ENCODE measurements at places on chromosomes 6 and 20.

DNA sequence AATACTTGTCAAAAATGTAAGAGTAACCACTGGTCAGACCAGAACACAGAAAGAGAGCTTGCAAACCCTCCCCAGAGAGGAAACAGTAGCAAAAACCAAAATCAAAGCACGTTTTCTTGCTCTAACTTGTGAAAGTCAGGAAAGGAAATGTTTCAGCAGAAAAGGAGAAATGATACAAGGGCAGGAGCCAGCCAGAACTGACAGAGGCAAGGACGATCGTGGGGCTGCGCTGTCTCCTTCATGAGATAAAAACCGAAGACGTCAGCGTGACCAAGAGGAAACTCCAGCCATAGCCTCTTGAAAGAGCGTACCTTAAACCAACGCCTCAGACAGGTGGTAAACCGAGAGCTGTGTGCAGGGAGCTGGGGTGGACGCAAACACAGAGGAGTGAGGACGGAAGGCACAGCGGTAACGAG, 27.5 kb downstream of the LAMA5 start:
- no peak for DNase-seq

DNA sequence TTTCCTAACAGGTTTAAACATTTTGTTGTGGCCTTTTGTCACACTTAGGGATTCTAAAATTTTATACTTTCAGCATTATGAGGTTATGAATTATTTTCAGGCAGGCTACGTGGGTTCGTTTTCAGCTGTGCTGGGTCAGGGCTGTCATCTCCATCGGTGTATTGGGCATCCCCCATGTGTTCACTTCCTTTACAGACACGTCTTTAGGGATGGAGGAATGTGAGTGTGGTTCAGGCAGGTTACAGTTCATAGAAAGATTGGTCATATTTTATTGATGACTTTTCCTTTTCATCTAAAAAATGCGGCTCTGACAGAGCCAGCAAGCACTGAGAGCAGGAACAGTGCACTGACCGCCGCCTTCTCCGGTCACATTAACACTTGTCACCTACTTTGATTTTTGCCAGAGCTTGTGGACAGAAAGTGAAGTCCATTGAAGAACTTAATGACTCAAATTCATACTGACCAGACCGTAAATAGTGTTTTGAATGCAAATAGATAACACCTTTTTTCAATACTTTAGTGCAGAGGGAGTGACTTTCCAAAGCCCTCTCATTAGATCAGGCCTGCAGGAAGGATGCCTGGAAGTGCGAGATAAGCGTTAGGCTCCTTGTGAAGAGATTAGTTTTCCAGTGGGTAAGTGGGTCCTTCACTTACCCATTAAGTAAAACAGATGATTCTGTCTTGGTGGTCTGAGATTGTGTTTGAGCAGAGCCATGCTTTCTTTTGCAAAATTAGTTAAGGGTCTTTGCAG, 113.1 kb downstream of the TIAM2 start:
- DNase-seq: no peak

- DNase-seq: no peak
These were observed 107.7 kb upstream of the FOXC1 start for GRCh38 chr6:1502041-1502440.

DNA sequence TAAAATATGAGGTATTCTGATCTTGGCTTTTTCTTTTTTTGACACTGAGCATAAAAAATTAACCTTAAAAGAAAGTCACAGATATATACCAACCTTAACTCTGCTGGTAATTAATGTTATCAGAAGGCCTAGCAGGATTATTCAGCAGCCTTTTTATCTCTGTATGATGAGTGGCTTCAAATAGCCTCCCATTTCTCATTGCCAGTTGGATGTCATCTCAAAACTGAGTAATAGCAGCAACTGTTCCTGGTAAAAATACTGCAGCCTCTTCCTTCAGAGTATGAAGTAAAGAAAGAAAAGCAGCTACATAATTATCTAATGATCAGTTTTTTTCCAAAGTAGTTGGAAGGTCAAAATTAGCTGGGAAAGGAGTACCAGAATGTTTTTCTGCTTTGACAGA, 24.9 kb upstream of the HDGFL1 start:
- DNase-seq: no peak

GRCh38 chr6:18219591-18219990, 44.7 kb downstream of the DEK start:
- no peak for DNase-seq

- DNase-seq: no peak
These were observed 13.8 kb upstream of the FUCA2 start for GRCh38 chr6:143525356-143525755.

- no peak for DNase-seq
These were observed 126.3 kb downstream of the TOX2 start for GRCh38 chr20:44041001-44041400.

DNA sequence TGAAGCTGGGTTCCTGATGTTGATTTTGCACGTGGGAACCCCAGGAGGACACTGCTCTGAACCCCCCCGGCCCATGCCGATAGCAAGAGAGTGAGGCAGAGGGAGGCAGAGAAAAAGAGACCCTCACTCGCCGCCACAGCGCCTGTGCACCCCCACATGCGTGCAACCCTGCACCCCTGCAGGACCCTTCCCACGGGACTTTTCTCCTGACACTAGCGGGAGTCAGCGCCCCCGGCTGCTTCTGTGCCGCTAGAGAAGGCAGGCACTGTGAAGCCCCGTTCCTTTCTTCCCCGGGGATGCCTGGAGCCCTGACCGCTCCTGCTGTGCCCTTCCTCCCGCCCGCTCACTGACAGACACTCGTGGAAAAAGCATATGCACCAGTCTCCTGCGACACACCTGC, 67.4 kb downstream of the GMPR start:
- no peak for DNase-seq

DNA sequence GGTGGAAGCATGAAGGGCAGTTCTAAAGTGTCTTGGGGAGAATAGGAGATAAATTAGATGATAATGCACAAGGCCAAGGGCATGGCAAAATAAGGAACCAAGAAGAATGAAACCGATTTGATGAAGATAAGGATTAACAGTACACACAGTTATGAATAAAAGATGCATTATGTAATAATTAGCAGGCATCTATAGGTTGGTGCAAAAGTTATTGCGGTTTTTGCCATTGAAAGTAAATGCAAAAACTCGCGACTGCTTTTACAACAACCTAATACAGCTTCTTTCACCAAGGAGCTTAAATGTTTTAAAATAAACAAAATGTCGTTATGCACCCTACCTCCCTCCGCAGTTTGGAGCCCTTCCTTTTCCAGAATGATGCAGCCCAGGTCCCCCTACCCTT, 29.0 kb downstream of the MAS1 start:
- no peak for DNase-seq

DNA sequence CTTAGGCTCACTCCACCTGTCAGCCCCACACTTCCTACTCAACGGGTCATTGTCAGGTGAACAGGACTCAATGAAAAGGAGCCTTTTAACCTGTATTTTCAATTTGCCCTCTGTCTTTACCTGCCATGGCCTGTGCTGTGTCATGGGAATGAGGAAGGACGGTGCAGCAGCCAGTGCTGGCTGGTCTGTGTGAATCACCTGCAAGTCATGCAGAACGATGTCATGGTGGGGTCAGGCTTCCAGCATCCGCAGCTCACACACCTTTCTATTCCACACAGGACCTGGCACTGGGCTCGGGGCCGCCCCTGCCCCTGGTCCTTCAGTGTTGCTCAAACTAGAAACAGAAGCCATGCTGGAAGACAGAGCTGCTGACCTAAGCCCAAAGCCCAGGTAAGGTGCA, 188.7 kb upstream of the GMDS start:
- no peak for DNase-seq

DNA sequence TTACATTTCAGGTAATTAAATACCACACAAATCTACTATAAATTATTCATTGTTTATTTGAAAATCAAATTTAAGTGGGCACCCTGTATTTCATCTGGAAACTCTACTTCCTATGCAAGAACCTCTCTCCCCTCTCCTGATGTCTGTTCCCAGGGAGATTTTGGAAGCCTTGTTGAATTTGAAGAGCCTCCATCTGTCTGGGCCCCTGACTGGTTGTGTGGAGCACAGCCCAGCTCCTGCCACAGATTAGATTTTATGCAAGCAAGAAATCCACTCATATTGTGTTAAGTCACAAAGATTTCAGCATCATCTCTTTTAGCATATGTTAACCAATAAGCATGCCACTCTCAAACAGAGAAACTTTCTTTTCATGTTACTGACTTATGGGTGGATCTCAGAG, 451.2 kb downstream of the TFAP2B start:
- DNase-seq: no peak

GRCh38 chr6:149567945-149568585, 1.9 kb downstream of the GINM1 start:
- no peak for DNase-seq

DNA sequence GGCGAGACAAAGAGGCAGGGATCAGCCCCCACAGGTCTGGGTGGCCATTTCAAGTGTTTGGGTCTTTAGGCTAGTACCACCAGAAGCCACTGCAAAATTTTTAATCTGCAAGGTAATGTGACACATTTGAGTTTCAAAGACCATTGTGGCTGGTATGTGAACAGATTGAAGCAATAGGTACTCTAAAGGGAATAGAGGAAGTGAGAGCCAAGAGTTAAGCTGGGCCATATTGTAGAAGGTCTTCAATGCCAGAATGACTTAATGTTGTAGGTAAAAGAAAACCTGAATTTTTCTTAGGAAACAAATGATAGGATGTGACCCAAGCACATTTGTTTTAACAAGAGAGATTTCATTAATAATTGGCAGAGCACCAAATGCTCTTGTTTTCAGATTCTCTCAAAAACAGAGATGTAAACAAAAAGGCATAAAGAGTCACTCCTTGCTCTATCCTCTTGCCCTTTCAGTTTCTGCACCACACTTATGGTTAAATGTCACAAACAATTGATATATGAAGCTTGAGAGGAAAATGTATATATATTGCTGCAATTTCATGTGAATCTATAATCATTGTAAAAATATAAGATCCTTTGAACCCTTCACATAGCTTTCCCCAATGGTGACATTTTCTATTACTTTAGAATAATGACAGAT, 307.1 kb upstream of the PLN start:
- no peak for DNase-seq

GRCh38 chr6:16248271-16248853, 10.0 kb downstream of the GMPR start:
- DNase-seq: no peak

GRCh38 chr20:59560588-59561227, 43.6 kb upstream of the PHACTR3 start:
- no peak for DNase-seq

DNA sequence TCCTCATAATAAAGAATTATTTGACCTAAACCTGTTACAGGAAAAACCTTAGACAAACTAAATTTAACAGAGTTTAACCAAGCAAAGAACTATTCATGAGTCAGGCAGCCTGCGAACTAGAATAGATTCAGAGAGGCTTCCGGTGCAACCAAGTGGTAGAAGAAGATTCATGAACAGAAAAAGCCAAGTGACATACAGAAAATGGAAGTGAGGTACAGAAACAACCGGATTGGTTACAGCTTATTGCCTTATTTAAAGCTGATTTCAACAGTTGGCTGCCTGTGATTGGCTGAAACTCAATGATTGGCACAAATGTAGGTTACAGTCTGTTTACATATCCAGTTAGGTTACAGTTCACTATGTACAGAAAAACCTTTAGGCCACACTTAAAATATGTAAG, 10.1 kb downstream of the PPP1R3G start:
- no peak for DNase-seq

DNA sequence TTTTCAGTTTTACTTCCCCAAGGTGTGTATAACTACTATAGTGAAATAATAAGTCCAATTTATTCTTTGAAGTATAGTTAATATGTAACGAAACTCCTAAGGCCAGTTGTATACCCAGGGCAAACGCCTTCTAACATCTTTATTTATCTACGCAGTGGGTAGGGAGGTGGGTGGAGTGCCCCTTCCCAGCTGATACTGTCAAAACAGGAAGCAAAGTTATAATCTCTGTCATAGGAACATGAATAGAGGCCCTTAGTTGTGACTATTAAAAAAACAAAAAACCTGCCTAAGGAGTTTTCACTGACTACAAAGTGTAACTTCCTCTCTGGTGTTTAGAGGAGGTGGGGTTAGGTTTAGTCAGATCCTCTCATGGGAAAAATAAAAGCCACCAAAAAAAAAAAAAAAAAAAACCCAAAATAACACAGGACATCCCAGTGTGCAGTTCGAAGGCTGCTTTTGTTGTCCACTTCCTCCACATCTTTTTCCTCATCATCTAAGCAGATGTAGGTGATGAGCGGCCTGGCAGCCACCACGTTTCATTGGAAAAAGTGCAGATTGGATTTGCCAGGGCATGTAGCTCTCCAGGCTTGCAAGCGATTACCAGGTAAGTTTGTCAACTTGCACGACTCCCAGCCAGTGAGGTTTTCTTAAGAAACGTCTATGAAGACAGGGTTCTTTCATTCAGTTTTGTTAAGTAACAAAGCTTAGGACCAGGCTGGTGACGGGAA, 58.7 kb downstream of the UTRN start:
- DNase-seq: no peak

DNA sequence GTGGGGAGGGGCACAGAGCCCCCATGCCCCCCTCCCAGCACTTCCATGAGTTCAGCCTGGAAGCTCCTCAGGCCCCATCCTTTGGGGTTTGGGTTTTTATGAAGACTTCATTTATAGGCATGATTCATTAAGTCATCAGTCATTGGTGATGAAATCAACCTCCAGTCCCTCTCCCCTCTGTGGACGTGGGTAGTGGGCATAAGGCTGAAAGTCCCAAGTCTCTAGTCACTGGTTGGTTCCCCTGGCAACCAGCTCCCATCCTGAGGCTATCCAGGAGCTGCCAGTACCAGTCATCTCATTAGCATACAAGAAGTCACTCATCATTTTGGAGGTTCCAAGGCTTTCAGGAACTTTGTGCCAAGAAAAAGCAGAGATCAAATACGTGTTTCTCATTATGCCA, 9.2 kb downstream of the TGM3 start:
- DNase-seq: no peak

DNA sequence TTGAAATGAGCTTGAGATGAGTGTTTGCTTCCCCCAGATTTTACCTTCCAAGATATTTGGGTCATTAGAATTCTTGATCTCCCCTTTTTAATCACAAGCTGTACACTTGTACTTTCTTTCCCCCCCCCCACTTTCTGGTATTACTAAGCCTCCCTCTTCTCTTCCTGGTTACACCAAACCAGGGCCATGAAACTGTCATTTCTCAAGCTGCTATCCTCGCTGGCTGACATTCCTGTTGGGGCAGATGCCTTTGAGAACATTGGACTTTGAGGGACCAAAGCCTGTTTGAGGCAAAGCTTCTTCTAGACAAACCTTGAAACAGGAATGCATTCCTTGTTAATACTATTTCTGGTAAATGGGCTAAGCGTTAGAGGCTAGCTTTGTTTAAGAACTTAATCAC, 32.3 kb upstream of the MAP3K7 start:
- no peak for DNase-seq

GRCh38 chr20:32477594-32478512, 107.3 kb downstream of the NOL4L start:
- DNase-seq: no peak
